HFFc6 (cell line): ENCODE measurements at places on chromosomes 2 and 18.

DNA sequence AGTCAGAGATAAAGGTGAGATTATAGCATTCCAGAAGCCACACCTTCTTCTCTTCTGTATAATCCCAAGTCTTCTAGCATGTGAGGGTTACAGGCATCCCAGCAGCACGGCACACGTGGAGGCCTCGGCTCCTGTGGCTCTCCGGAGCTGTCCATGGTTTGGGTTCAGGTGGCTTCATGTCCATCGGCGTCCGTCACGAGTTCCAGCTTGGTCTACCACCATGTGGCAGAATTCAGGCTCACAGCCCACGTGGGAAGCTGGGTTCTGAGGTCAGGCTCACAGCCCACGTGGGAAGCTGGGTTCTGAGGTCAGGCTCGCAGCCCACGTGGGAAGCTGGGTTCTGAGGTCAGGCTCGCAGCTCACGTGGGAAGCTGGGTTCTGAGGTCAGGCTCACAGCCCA is 378.3 kb upstream of the SALL3 start:
- DNase-seq, result no peak

DNA sequence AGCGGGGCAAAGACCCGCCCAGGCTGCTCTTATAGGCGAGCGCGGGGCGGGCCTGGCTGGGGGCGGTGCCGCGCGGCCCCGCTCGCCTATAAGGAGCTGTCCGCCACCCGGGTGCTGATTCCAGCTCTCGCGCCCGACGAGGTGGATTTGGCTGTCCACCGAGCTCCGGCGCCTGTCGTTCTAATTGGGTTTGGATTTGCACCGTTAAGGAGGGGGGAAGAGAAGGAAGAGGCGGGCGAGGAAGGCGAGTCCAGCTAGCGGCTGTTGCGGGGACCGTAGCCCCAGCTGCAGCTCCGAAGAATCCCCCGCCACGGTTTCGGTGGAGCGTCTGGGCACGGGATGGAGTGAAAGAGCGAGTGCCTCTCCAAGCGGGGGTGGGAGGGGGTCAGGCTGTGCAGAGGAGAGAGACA is at the start of gene CNTNAP5:
Gene CNTNAP5, plus strand, starts transcription at position 117 of the 410 bp plus-strand sequence. CDS start 364 bp downstream, outside the sequence.
- no peak for DNase-seq

DNA sequence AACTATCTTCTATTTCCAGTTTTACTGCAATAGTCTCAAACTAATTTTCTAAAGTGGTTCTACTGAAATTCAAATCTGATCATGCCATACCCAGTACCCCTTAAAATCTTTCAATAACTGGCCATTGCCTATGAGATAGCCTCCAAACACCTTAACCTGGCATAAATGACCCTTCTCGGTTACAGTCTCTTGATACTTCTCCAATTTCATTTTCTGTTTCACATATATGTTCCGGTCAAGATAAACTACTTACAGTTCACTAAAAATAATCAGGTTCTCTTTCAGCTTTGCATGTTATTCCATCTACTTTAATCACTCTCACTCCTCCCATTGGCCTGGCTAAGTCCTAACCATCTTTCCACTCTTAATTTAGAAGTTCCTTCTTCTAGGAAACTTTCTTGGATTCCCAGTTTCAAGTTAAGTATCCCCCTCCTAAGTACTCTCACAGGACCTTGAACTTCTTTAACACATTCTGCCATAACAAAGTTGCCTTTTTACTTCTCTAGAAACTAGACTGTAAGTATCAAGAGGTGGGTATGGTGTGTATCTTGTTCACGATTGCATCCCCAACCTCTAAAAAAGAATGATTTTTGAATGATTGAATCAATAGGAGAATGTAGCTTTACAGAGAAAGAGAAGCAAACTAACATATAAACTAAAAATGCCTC is 110.2 kb upstream of the RBBP8 start:
- no peak for DNase-seq

GRCh38 chr18:38557006-38557405 is 991.4 kb upstream of the CELF4 start:
- DNase-seq, result no peak

- peak; percentile 65 for DNase-seq
Observed at GRCh38 chr18:74631623-74632350, 34.1 kb downstream of the ZNF407 start.

GRCh38 chr2:94874277-94874997 is 3.2 kb downstream of the TEKT4 start:
- no peak for DNase-seq
